Smooth muscle cell of the brain vasculature (primary cell): ENCODE measurements at places on chromosomes 3 and 15.

DNA sequence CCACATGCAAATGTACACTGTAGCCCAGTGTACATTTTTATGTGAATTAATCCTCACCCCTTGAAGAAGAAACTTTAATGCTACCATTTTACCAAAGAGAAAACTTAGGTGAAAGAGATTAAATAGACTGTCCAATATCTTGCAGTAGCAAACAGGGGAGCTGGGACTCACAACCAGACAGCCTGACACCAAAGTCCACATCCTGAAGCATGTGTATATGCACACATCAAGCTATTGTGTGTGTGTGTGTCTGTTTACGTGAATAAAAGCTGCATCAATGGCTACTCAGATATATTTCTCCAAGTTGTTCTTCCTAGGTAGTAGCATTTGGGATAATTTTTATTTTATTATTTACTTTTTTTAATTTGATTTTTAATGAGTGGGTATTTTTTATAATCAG, 6.7 kb downstream of the ANO10 start:
- DNase-seq: no peak

- DNase-seq: no peak
Measured at GRCh38 chr15:74723187-74723586, 2.1 kb downstream of the CYP1A1 start.

DNA sequence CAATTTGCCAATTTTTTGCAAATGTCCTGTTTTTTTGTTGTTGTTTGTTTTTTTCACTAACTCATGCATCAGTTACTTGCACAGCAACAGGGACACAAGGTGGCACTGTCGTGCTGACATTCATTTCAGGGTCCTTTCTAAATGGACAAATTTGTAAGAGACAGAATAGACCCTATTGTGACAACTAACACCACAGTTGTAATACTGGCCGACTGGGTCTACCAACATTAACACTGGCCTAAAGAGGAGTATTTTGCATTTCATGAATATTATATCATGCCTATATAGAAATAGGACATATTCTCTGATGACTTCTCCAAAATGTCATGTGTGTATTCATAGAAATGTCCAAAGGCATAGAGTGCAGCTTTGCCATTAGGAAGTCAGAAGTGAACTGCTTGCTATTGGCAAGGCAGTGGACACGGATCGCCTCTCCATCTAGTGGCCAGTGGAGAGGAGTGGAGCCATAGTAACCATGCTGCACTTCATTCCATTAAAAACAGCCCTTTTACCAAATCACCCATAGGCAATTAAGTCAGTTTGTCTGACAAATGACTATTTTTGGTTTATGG, 54.8 kb downstream of the ZBTB20 start:
- peak; percentile 23 for DNase-seq

GRCh38 chr3:47399531-47400270, 18.9 kb downstream of the PTPN23 start:
- no peak for DNase-seq

GRCh38 chr3:43138488-43139231, 32.8 kb upstream of the POMGNT2 start:
- DNase-seq: no peak

DNA sequence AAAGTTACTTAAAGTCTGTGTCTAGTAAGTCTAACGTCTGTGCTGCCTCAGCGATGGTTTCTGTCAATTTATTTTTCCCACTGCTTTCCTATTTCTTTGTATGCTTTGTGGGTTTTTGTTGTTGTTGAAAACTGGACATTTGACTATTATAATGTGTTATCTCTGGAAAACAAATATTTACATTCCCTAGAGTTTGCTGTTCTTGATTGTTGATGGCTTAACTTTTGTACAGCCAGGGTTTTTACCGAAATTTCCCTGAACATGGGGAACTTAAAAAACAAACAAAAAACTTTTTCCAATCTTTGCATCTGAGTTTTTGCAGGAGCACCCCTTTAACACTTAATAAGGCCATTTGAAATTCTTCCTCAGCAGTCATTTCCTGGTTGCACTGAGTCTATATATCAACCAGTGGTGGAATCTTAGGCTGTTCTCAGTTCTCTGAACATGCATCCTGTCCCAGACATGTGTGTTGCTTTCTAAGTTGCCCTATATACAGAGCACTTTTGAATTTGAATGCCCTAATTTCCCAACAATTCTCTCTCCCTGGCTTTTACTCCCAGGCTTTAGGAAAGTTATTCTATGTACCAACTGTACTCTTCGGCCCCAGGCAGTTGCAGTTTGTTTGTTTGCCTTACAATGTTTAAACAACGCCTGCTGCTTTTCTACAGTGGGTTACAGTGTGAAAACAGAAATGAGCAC, 11.8 kb upstream of the PIAS1 start:
- no peak for DNase-seq

- no peak for DNase-seq
Measured at GRCh38 chr15:77546050-77546501, 86.6 kb downstream of the LINGO1 start.

GRCh38 chr3:102124282-102124681, 275.0 kb downstream of the NFKBIZ start:
- no peak for DNase-seq
